COR-L47 (cell line): ENCODE measurements at places on chromosomes 1 and 21.

GRCh38 chr1:17314491-17314971, 6.5 kb downstream of the PADI4 start:
- DNase-seq: no peak

DNA sequence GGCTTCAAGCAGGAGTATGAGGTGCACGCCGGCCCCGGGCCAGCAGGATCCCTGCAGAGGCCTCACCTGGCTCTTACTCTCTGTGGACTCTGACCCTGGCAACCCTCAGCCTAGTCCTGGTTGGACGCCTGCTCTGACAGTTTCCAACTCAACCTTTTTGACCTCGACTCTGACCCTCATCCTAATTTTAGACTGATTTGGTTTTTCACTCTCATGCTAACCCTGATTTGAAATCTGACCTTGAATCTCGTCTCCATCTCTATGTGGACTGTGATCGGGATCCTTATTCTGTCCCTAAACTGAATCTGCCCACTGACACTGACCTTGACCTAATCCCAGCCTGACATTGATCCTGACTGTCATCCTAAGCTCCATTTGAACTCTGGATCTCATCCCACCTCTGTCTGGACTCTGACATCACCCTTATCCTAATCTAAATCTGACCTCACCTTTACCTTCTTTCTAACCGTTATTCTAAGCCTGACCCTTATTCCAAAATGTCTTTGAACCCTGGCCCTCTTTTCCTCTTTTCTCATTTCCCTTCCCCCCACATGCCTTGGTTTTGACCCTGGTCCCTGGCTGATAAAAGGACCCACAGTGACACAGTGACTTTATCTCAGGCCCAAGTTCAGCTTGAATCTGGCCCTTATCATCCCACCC, 67.8 kb downstream of the PTPRU start:
- DNase-seq: no peak

DNA sequence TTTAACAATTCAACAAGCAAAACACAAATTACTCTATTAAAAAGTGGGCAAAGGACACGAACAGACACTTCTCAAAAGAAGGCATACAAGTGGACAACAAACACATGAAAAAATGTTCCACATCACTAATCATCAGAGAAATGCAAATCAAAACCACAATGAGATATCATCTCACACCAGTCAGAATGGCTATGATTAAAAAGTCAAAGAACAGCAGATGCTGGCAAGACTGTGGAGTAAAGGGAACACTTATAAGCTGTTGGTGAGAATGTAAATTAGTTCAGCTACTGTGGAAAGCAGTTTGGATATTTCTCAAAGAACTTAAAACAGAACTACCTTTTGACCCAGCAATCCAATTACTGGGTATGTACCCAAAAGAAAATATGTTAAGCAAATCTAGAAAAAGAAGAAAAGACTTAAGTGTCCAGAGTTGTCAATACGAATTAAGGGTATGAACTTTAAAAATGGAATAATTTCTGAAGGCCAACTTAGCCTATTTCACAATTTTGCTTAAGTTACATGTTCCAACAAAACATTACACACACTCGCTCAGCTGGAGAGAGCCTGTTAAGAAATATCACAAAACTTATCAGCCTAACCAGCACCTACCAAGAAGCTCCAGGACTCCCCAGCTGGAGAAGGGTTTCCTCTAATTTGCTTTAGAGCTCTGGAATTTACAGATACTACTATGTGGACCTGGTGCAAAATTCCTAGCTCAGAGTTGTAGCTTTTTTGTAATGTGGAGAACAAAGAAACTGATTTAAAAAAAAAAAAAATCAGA, 232.1 kb downstream of the DUSP10 start:
- no peak for DNase-seq

DNA sequence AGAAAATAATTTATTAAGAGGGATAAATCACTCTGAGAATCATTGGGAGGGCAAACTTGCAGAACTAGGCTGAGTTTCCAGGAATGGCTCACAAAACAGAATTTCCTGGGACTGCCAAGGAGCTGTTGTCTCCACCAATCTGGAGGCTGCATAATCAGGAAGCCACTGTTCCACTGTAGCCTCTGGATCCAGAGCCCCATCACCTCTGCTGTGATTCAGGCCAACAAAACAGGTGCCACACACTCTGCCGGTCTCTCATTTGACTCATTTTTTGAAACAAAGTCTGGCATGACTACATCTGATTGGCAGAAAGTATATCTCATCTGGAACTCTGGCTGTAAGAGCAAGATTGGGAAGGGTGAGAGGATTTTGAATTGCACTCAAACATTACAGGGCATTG, 178.9 kb upstream of the C1orf105 start:
- DNase-seq: no peak

- DNase-seq: peak; percentile 50
Measured at GRCh38 chr1:42815941-42816584, 859 bp upstream of the ERMAP start.

DNA sequence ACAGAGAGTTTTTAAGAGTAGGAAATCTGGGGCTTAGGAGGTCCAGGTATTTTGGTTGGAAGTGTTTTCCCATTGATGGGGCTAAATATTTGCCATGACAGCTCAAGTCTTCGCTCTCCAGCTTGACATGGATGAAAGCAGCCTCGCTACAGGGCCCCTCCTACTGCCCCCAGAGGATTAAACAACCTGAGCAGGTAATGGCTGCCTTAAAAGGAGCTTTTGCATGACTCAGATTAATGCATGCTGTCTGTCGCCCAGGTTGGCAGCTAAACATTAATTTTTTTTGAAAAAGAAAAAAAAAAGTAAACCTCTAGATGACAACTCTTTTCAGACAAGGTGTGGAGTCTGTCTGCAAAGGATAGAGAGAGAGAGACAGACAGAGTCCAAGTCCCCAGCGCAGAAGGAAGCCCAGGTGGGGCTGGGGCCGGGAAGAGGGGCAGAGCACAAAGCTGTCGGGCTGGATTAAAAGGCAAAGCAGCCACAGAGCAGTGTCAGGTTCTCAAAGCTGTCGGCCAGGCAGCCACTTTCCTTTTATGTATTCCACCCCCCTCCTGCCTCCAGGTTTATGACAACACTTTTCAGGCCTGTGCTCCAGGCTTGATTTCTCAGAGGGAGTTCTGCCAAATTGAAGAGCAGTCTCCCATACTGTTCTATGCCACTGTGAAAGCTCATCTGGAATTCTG, 127.9 kb downstream of the CLIC6 start:
- DNase-seq: no peak

DNA sequence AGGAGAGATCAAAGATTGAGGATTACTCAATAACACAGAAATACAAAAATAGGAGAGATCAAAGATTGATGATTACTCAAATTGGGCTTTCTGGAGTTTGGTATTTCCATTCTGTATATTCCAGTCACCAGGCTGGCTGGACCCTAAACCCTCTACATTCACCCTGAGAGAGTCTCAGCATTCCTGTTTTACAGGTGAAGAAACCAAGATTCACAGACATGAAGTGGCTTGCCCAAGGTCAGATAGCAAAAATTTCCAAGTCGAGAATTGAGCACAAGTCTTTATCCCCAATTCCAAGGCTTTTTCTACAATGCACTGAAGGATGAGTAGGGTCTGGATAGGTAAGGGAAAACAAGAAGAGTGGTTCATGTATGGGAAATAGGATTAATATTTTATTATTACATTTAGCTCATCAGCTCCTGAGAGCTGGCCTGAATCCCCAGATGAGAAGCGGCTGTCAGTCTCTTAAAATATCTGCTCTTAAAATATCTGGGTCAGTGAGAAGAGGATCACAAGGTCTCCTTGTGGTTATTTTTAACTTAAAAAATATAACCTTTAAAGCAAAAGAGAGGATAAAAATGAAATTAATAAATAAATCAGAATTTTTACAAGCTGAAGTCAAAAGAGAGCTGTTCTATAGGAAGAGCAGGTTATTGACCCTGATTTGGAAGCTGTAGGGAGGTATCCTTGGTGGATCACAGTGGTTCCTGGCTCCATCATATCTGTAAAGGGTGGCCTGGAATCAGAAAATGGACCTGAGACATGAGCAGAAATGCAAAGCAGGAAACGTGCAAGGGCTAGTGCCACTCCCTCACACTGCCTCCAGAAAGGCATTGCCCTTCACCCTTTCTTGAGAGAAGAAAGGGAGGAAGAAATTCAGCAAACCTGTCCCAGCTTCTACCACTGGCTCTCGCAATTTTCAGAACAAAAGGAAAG, 29.1 kb upstream of the SEC16B start:
- no peak for DNase-seq

- DNase-seq: no peak
Measured at GRCh38 chr1:1144843-1145546, 28.7 kb upstream of the TTLL10 start.

DNA sequence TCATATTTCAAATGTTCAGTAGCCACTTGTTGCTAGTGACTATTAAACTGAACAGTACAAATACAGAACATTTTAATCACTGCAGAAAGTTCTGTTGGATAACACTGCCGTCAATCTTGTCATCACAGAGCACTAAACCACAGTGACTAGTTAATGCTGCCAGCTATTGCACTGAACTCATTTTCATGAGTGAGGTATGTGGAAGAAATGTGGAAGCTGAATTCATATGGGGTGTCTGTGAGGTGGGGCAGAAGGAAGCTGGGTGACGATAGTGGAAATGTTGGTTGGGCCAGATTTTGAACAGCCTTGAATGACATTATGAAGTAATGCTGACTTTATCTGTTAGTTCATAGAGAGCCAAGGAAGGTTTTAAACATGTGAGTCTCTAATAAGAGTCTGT, 49.6 kb downstream of the OSBPL9 start:
- no peak for DNase-seq
